ENCODE measurements at places on chromosomes 6 and 20.
A peak's percentile ranks its signal among the peaks of the same experiment; 100 is the strongest.

DNA sequence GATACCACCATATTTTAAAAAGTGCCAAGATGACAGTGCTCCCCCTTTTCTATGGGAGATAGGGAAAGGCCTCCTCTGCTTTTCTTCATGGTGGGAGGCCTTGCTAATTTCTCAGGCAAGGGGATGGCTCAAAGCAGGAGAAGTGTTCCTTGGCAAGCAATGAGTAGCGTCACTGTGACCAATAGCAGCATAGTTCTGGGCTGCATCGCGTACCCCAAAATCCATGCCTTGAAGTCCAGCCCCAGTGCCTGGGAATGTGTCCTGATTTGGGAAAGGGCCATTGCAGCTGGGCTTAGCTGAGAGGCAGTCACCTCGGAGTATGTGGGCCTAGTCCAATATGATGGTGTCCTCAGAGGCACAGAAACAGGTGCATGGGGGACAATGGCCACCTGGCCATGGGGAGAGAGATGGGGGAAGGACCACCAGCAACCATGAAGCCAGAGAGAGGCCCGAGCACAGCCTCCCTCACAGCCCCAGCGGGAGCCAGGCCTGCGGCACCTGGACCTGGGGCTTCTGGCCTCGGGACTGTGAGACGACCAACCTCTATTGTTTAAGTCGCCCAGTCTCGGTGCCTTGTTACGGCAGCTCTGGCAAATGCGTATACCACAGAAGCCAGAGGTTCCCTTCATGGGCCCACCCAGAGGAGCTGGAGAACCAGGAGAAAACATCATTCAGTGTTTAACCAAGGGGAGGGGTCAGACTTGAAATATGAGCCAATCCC is 153.1 kb upstream of the RPS6KA2 start:
- no peak for DNase-seq

DNA sequence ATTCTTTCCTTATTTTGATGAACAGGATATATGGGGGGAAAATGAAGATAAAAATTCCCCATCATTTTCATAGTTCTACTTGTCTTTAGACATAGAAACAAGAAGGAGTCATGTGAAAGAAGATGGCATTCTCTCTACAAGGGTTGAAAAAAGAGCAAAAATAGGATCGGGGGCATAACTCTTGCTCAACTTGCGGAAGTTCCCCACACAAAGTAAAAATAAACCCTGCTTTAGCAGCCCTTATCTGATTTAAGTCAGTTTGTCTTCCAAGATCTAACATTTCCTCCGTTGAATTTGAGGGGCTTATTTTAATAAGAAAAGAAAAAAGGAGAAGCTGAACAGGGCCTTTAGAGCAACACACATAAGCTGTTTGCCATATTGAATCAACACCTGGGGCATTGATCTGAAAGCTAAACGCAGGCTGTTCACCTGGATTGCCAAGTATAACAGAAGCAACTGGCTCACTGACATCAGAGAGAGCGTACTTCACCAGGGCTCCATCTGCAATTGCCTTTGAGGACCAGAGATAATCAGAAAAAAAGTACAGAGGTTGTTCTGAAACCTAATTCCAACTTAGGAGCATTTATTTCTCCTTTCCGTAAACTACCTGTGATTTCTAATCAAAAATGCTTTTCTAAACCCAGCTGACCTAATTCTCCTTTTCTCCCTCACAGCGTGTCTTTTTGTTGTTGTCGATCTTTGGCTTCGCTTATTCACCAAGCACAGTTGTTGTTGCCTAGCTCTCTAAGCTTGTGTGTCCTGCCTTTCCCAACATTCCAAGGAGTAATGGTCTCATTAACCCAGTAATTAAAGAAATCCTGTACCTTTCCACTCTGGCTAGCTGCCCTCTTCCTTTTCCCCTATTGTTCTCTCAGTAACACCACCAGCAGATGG is 568.0 kb downstream of the KIF16B start:
- no peak for DNase-seq

DNA sequence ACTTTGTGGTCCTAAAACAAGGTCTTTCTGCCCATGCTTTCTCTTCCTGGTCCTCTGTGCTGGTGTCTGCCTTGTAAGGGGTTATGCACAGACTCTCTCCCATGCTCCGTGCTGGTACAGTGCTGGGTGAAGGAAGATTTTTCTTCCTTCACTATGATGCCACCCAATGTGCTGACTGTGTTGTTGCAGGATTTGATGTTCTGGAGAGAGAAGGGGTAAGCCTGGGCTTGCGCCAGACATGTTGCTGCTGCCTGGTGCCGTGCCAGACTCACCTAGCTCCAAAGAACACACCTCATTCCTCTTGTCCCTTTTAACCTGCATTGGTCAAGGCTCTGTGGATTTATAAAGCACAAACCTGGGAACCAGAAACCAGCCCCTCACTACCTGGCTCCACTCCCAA is 28.4 kb upstream of the ARMH2 start:
- DNase-seq = peak; percentile 40

GRCh38 chr6:133115946-133116345 is 125.2 kb upstream of the EYA4 start:
- no peak for DNase-seq

GRCh38 chr6:148193063-148193680 is 149.5 kb upstream of the SASH1 start:
- peak; percentile 69 for DNase-seq

GRCh38 chr6:154425034-154425433 is 68.4 kb upstream of the IPCEF1 start:
- no peak for DNase-seq

DNA sequence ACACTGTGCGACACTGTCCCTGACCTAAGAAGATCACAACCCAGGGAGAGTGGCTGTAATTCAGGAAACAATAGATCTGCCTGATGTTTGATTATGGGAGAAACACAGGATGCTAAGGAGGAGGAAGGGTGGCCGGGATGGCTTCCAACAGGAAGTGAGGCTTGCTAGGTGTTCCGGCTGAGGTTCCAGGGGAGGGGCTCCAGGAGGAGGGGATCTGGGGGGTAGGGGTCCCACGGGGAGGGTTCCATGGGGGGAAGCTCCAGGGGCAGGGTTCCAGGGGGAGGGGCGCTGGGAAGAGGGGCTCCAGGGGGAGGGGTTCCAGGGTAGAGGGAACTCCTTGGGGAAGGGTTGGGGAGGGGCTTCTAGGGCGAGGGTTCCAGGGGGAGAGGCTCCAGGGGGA is 48.6 kb downstream of the DAAM2 start:
- DNase-seq = no peak

DNA sequence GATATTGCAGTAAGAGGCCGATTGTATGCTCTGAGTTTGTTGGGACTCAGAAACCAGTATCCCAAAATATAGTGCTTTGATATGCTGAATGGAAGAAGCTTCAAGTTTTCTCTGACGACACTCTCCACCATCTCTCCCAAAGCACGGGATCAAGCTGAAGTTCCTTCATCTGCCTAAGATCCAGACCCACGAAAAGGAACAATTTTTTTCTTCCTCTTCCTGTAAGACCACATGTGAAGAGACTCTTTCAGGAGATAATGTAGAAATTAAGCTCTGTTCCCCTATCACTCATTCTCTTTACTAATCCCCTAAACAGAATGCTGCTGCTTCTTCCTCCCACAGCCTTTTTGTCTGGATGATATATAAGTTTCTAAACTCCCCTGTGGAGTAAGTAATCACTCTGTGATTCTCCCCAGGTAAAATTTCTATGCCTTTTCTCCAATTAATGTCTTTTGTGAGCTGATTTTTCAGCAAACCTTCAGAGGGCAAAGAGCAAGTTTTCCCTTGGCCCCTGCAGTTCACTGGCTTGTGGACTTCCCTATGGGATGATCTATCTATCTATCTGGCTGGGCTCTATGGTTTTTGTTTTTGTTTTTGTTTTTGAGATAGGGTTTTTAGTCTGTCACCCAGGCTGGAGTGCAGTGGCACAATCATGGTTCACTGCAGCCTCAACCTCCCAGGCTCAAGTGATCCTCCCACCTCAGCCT is 13.5 kb upstream of the PNRC1 start:
- no peak for DNase-seq

- no peak for DNase-seq
Measured at GRCh38 chr20:41537865-41538264, 80.3 kb downstream of the CHD6 start.

- DNase-seq = no peak
Measured at GRCh38 chr20:36479938-36480337, 61.4 kb upstream of the MYL9 start.

DNA sequence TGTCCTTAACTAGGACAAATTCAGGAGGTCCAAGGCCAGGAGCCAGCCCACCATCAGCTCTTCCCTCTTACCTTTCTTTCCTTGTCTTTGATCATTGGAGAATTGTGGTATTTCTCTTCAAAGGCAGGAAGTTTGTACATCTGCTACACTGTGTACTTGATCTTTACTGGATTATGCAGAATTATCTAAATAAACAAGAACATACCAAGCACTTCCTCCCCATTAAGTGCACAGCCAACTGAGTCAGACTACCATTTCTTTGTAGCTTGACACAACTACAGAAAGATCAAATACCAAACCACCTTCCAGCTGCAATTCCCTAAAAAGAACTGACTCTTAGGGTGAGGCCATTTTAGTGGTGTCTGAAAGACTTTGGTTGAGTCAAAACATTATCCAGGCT is 195.1 kb downstream of the HDGFL1 start:
- no peak for DNase-seq

GRCh38 chr6:38646166-38646878 is 6.6 kb upstream of the BTBD9 start:
- peak; percentile 30 for DNase-seq

DNA sequence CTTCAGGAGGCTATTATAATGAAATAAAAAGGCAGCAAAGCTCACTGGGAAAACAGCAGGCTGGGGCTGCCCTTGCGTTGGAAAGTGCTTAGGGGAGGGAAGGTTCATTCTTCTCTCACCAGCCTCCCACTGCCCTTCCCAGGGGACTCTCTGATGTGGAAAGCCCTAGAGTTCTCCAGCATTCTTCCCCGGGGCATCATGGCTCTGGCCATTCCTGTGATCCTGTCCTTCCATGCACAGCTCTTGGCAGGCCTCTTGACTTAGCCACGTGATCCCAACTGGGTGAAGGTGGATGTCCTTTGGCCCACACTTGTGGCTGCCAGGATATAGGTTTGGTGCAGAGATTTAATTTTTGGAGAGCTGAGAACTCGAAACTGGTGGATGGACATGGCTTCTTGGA is 58.0 kb upstream of the ZNF831 start:
- DNase-seq = no peak

GRCh38 chr6:119483908-119484307 is 134.3 kb upstream of the MAN1A1 start:
- no peak for DNase-seq

DNA sequence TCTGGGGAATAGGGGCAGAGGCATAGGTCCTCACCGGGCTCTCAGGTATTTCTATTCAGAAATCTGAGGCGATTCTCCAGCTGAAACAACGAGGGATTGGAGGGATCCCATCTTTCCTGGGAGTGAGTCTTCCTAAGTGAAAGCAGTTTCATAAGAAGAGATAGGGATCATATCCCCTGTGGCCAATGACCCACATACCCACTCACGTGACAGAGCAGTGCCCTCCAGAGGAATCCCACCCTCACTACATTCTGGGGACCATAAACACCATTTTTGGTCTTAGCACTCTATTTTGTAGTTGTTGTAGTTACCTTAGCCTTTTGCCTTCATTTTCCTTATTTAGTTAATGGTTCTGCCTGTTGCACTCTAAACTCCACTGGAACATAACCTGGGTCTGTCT is 121.1 kb downstream of the GPR63 start:
- DNase-seq = no peak

DNA sequence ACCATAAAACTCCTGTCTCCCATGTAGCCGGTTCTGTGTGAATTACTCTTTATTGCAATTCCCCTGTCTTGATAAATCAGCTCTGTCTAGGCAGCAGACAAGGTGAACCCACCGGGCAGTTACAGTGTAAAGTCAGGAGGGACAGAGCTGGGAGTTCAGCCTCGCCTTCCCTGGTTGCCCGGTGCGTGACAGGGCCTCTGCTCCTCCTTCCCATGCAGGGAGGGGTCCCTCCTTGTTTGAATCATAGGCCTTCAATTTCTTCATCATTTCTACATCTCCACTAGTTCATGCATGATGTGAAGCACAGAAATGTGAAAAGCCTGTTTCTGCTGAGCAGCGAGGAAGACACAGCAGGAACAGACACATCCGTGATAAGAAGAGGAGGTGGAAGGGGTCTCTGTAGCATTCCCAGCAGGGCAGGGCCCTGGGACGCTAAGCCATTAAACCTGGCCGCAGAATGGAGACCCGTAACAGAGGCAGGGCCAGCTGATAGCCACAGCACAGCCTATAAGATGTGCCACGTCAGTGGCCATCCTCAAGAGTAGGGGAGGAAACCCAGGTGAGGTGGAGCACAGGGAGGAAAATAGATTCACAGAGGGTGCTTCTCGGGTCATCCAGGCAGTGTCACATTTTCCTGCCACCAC is 106.7 kb upstream of the CST7 start:
- DNase-seq = no peak

DNA sequence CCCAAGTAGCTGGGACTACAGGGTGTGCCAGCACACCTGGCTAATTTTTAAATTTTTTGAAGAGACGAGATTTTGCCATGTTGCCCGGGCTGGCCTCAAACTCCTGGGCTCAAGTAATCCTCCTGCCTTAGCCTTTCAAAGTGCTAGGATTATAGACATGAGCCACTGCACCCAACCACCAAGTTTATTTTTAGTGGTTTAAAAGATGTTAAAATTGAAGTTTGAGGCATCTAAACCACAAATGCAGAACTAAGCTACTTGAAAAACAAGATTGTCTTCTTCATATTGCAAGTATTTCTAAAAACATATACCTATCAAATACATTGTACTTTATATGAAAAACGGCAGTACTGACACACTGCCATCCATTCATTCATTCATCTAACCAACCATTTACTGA is 31.6 kb downstream of the WASF1 start:
- DNase-seq = no peak

- DNase-seq = peak; percentile 96
Measured at GRCh38 chr20:46683939-46684750, 5.1 kb downstream of the TP53RK start.

DNA sequence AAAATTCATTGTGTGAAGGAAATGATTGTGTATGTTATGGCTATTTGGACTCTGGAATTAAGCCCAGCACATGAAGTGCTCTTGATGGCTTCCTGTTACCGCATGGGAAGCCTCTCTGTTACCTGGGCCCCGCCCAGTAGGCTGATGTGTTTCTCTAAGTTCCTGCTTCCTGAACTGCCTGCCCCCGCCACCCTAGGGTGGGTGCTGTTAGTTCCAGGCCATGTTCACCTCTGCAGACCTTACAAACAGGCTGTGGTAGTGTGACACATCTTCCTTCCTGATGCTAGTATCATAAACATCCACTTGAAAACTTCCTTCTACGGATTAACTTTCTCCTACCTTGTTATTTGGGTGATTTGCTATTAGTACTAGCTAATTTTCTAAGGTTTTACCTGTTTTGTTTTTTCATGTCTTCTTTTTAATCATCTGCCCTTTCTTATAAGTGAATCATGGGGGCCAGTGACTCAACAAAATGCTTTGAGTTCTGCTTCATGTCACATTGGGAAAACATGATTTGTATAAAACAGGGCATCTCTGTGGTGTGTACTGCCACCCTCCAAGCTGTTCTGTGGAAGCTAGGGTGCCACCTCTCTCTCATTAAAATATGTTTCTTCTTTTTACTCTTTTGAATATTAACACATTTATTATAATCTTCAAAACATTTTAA is 40.6 kb downstream of the SH3BGRL2 start:
- peak; percentile 32 for DNase-seq

GRCh38 chr6:88626460-88626859 is 337.0 kb downstream of the RNGTT start:
- no peak for DNase-seq

GRCh38 chr6:106138151-106138550 is 52.0 kb downstream of the PRDM1 start:
- DNase-seq = no peak
